Fibroblast of pulmonary artery (primary cell): ENCODE measurements at places on chromosomes 12 and 14.

GRCh38 chr12:76586764-76587395, 27.3 kb upstream of the OSBPL8 start:
- DNase-seq: peak; percentile 73

DNA sequence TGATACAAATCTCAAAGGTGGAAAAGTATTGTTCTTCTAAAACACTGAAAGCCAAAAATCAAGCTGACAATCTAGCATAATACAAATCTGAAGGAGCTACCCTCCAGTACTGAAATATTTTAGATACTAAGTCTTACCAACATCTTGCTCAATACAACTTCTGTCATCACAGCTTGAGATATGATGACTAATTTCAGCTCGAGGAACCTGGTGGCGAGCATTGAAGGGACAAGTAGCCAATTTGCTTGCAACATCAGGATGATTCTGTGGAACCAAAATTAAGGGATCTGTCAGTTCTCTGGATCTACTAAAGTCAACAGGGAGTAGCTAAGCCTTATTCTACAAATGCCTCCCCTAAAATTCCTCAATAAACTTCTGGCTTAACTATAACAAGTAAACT, 10.4 kb downstream of the GTSF1 start:
- DNase-seq: peak; percentile 92

DNA sequence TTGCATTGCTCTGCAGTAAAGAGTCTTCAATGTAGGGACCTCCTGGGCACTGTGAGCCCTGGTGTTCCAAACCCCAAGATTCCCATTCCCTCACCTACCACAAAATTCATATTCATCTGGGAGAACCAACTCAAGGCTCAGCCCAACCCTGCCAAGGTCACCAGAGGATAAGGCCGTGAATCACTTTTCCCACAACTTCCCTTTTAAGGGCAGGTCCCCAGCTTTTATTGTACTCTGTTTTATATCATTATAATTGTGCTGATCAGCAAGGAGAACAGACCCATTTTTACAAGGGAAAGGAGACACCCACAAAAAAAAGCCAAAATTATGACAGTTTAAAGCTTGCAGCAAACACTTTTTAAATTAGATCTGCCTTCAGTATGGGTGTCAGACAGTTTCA, 363.0 kb upstream of the FKBP4 start:
- DNase-seq: no peak

- no peak for DNase-seq
These were observed 399.2 kb downstream of the VRK1 start for GRCh38 chr14:97196336-97196735.

- peak; percentile 62 for DNase-seq
These were observed 9.2 kb upstream of the ALDH2 start for GRCh38 chr12:111757361-111758119.

- no peak for DNase-seq
These were observed 11.5 kb downstream of the SLC8A3 start for GRCh38 chr14:70177081-70177800.

GRCh38 chr12:119327471-119327870, 7.1 kb upstream of the CCDC60 start:
- DNase-seq: no peak

DNA sequence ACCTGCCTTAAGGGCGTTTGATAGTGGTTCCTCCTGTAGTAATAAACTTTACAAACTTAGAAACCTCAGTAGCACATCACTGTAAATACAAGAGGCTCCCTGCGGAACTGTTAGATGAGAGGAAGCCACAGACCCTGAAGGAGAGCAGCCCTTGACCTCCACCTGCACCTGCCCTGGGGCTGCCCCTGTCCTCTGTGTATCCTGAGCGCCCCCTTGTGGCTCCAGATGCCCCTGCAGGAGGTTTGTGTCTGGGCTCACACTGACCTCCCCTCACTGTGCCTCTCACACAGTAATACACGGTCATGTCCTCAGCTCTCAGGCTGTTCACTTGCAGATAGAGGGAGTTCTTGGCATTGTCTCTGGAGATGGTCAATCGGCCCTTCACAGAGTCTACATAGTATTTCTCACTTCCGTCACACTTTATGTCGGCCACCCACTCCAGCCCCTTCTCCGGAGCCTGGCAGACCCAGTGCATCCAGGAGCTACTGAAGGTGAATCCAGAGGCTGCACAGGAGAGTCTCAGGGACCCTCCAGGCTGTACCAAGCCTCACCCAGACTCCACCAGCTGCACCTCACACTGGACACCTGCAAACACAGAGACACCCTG, 1059.8 kb downstream of the TMEM121 start:
- DNase-seq: no peak

- no peak for DNase-seq
These were observed 55.4 kb upstream of the FUT8 start for GRCh38 chr14:65357113-65357512.

DNA sequence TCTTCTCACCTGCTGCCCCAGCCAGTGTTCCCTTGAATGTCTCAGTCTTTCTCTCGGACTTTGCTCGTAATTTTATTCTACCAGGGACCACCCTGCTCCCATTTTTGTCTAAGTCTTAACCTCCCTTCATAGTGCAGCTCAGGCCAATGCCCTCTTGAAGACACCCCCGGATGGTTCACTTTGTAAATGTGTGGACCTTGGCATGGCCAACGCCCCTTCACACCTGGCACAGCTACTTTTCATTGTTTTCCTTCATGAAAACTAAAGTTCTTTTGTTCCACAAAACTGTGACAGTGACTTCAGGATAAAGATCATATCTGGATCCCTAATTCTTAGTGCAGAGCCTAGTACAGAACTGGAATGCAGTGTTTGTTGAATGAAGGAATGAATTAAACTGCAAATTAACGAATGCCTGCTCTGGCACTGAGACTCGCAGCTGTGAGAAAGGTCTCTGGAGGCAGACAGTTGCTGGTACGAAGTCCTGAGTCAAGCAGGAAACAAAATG, 3.5 kb upstream of the RNASE4 start:
- no peak for DNase-seq

GRCh38 chr12:92378682-92379479, 233.2 kb upstream of the BTG1 start:
- no peak for DNase-seq

DNA sequence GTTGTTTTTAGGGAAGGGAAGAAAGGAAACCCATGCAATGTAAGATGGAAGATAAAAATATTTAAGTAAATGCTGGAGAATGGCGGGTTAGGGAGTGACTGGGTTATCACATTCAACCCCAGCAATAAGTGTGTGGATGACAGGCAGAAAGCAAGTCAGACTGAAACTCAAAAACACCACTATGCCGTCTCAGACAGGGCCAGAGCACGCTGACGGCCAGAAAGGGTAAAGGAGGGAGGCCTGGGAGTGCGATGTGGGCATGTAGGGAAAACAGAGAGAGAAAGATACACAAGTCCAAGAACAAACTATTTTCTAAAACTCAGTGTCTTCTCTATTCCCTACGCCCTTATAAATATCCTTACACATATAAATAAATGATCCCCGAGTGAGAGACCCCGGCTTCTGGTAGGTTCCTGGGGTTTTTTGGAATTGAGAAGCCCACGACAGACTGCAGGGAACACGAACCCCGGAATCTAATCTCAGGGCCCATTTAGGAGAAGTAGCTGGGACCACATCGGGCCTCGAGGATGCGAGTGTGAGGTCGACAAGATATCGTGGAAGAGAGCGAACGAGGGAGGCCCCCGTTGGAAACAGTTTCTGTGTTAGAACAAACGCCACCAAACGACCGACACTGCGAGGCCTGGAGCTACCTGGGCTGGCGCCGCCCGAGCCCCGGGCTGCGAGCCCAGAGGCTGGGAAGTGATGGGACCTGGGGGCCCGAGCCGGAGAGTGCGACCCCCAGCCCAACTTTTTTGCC, 735 bp upstream of the OTX2 start:
- DNase-seq: no peak

- DNase-seq: peak; percentile 39
These were observed 78.3 kb downstream of the GSC start for GRCh38 chr14:94691660-94692034.

- no peak for DNase-seq
These were observed 23.4 kb upstream of the GLIPR1 start for GRCh38 chr12:75457191-75457590.

DNA sequence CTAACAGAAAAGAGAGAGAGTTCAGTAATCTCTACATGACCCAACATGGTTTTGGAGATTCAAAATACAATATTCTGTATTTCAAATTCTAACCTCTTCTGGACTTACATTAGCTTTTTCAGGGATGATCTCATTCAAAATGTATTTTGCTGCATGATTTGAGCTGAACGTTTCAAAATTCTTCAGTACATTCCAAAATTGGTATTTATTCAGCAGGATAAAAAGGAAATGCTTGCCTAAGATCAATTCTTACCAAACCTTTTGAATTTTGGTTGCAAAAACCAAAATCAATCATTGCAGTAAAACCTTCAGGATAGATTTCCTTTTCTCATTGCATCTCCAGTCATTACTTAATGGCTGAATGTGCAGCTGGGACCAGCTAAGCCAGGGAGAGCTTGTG, 1761.3 kb upstream of the SEL1L start:
- DNase-seq: peak; percentile 40

DNA sequence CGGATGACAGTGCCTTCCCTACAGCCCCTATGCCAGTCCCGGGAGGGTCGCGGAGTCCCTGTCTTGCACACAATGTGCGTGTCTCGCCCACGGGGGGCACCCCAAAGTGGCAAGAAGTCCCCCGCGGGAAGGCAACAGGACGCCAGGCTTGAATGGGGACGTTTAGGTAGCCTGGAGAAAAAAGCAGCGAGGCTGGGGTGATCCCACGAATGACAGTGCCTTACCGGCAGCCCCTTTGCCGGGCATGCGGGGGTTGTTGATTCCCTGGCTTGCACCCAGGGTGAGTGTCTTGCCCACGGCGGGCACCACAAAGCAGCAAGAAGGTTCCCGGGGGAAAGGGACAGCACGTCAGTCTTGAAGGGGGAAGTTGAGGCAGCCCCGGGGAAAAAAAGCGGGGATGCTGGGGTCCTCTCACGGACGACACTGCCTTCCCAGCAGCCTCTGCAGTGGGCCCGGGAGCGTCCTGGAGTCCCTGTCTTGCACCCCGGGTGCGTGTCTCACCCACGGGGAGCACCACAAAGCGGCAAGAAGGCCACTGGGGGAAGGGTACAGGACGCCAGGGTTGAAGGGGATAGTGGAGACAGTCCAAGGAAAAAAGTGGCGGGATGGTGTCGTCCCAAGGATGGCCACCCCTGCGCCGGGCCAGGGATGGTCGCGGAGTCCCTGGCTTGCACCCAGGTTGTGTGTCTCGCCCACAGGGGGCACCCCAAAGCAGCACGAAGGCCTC, 156.8 kb upstream of the ALG10B start:
- DNase-seq: no peak

GRCh38 chr12:111297703-111298426, 71.0 kb downstream of the PHETA1 start:
- no peak for DNase-seq

- DNase-seq: no peak
These were observed 2.6 kb downstream of the MLEC start for GRCh38 chr12:120689397-120690082.

GRCh38 chr14:105495101-105495989, 4.3 kb downstream of the TEDC1 start:
- DNase-seq: no peak

GRCh38 chr14:64217834-64218233, 76.3 kb downstream of the ESR2 start:
- no peak for DNase-seq

DNA sequence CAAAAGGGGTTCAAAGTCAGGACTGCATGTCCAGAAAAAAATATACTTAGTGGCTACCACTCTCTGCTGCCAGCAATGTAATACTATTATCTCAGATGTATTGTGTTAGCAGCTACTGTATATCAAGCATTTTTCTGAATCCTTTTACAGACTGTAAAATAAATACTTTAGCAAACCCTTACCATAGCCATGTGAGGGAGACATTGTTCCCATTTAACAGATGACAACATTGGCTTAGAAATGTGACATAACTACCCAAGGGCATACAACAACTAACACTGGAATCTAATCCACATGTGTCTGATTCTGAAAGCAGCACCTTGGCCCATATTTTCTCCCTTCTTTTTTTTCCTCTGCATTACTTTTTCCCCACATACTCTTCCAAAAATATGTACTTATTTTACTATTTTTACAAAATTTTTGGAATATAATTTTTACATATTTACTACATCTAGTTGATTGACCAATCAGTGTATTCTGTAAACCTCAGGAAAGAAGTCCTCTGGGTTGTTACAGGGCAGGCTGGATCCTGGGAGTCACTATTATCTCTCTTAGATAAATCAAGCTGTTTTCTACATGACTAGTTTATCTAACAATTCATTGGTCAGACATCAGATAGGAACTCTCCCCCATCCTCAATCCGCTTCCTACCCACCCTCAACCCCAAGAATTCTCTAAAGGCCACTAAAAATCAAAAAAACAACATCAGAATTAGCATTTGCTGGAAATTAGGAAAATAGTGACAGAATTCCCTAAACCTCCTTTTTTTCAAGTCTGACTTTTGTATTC, 154.1 kb downstream of the BTG1 start:
- DNase-seq: peak; percentile 42

DNA sequence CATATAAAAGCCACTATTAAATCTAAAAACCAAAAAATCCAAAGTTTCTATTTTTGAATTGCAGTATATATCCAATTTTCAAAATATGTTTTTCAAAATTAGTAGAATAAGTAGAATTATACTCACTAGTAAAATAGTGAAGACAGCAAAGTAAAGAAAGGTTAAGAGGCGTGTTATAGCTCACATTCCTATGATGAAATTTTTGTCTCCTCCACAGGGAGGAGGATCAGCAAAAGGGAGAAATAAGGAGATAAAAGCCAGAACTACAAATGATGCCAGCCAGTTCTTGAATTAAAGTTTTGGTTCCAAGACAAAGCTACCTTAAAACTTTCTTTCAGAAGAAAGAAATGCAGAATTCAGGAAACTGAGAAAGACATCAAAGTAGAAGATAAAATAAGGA, 50.0 kb downstream of the C2CD5 start:
- DNase-seq: no peak

- no peak for DNase-seq
These were observed 232.9 kb downstream of the SPTSSA start for GRCh38 chr14:34229140-34229539.

DNA sequence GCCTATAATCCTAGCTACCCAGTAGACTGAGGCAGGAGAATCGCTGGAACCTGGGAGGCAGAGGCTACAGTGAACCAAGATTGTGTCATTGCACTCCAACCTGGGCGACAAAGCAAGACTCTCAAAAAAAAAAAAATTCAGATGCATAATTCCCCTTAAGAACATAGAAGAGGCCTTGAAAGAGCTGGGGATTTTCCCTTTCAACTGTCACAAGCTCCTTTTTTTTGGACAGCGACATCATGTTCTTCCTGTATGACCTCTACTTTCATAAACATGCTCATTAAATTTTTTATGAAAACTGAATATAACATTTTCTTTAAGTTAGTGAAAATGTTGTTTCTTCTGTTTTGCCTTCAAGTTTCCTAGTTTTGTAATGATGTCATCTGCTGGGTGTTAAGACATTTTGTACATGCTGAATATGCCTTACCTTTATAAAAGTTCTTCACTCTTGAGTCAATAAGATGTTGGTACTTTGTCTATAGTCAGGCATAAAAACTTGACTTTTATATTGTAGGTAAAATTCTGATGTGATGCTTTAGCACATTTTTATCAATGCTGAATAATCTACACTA, 76.0 kb downstream of the PTHLH start:
- peak; percentile 12 for DNase-seq
